ENCODE measurements at places on chromosomes 4 and X. TPM values are rescaled to one million over a fixed set of nuclear protein-coding genes. Genes with fewer than 3 reads are reported as not detected.

TSC22D3 gene
- total RNA-seq = 88.1 TPM

TLR3 gene
- 0.09 TPM for total RNA-seq

ARMCX2 gene
- 23.8 TPM for total RNA-seq

STBD1 gene
- total RNA-seq = 0.30 TPM

FAM120C gene
- total RNA-seq = 10.5 TPM

All from activated T-cell treated with anti-CD3 and anti-CD28 coated beads, Interleukin-2, amount 50 U/mL, for 72 hours (primary cell).